A549 treated with dexamethasone at 1 μM for 4 hours (cell line): ENCODE measurements at places on chromosomes 5 and 9. TPM values are rescaled to one million over a fixed set of nuclear protein-coding genes. Genes with fewer than 3 reads are reported as not detected.

TRIM14 gene
- 10.7 to 15.6 TPM (median 14.1 TPM) in 5 replicates for total RNA-seq

RPP25L gene
- total RNA-seq: 37.8 to 40.9 TPM (median 38.8 TPM) in 5 replicates

PCDHA10 gene
- under 0.01 to 0.05 TPM (median 0.02 TPM) in 3 of 5 replicates, not detected in the others for total RNA-seq

EGFLAM gene
- 0.18 to 0.47 TPM (median 0.20 TPM) in 5 replicates for total RNA-seq
